ENCODE measurements at places on chromosomes 7 and 10. TPM values are rescaled to one million over a fixed set of nuclear protein-coding genes. Genes with fewer than 3 reads are reported as not detected.

Gene SNX10
- not detected for total RNA-seq

Gene FOXI2
- total RNA-seq, result not detected

Gene FAM25A
- total RNA-seq, result not detected

Gene ACBD7
- 7.4 TPM for total RNA-seq

Gene ABCB4
- 0.56 TPM for total RNA-seq

GRCh38 chr10:123380491-123381085 lies 226.4 kb downstream of the BUB3 start:
- peak; percentile 31 for DNase-seq

DNA sequence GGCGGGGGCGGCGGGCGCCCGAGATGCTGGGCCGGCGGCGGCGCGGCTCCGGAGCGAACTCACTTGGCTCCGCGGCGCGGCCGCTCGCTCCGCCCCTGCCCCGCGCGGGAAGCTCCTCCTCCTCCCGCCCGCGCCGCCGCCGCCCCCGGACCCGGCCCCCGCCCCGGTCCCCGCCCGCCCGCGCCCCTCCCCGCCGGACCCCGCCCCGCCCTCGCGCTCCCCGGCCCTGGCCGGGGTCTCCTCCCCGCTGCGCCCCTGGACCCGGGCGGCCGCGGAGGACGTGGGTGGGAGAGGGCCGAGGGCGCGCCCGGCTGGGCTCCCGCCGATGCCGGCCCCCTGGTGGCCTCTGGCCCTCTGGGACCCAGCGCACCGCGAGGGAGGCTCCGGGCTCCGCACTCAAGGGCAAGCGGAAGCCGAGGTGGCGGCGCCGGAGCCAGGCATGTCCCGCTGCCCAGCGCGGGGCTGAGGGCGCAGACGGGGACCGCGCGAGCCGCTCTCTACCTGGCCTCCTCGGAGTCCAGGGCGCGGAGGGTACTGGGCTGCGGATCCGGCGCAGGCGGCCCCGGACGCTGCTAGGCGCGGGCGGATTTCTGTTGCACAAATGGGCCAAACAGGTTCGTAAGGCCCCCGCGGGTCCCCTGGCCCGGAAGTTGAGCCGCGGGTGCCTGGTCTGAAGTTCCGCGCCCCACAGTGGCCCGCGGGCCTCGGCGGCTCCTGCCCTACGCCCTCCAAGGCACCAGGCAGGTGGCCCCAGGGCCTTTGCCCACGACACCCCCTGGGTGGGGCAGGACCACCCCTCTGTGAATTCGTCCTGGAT lies at the start of gene TCERG1L:
Gene TCERG1L, minus strand, starts transcription at position 61 of the 817 bp plus-strand sequence. CDS start 86 bp downstream, outside the sequence.
- no peak for DNase-seq

DNA sequence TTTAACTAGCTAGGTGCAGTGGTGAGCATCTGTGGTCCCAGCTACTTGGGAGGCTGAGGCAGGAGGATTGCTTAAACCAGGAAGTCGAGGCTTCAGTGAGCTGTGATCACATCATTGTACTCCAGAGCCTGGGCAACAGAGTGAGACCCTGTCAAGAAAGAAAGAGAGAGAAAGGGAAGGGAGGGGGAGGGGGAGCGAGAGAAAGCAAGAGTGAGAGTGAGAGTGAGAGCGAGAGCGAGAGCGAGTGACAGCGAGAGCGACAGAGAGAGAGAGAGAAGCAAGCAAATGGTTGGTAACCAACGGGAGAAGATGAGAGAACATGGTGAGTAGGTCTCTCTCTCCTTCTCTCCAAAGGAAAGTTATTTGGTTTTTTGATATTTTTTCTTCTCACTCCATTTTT lies 69.8 kb upstream of the DGKI start:
- no peak for DNase-seq

DNA sequence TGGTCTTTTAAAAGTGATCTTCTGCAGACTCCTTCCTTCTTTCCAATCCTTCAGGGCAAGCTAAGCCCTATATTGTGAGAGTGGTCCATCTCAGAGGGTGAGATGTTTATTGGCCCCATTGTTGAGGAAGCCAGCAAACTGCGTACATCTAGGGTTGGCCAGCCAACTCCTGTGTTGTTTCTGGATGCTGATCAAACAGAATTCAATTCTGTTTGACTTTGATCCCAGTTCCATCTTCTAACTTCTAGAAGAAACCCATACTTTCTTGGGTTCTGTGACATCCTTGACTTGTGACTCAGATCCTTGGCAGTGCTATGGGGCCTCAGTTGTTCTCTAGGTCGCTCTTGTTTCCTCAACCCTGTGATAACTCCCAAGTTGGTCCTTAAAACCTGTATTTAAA lies 116.2 kb downstream of the LSMEM1 start:
- no peak for DNase-seq

- DNase-seq, result peak; percentile 86
Observed at GRCh38 chr10:103884681-103885139, 29.3 kb upstream of the SH3PXD2A start.

DNA sequence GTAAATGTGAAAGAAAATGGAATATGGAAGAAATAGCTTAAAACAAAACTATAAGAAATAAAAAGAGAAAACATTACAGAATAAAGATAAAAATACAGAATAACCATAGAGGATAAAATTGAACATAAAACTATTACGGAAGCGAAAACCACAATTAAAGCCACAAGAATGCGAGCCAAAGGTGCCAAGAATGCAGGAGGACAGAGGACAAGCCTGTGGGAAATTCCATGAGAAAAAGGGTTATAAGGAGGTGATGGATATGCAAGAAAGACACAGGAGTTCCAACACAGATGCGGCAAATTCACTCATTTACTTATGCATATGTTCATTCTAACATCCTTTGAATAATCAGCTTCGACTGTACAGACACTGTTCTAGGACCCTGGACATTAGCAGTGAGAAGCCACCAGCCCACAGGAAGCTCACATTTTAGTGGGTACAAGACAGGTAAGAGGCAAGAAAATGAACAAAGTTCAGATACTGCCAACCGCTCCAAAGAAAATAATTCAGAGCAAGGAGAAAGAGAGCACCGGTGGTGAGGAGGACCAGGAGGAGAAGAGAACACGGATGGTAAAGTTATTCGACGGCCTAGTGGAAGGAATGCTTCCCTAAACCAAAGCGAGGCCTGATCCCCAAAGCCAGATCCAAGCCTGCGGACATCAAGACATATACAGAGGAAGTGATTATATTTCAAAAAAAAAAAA lies 213.7 kb upstream of the MGMT start:
- DNase-seq, result no peak

DNA sequence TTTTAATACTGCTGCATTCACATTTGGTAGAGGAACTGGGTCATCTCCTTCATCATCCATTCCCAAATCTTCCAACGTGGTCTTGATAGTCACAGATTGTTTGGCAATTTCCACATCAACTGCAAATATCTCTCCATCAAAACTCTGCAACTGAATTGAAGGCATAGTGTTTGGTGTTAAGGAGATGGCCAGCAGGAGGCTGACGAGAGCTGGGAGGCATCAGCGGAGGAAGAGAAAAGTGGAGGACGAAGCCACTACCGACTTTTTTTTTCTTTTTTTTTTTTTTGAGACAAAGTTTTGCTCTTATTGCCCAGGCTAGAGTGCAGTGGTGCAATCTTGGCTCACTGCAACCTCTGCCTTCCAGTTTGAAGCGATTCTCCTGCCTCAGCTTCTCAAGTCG lies 205.0 kb upstream of the KCTD7 start:
- no peak for DNase-seq

- peak; percentile 45 for DNase-seq
Observed at GRCh38 chr10:99484626-99485581, 47.8 kb upstream of the NKX2-3 start.

DNA sequence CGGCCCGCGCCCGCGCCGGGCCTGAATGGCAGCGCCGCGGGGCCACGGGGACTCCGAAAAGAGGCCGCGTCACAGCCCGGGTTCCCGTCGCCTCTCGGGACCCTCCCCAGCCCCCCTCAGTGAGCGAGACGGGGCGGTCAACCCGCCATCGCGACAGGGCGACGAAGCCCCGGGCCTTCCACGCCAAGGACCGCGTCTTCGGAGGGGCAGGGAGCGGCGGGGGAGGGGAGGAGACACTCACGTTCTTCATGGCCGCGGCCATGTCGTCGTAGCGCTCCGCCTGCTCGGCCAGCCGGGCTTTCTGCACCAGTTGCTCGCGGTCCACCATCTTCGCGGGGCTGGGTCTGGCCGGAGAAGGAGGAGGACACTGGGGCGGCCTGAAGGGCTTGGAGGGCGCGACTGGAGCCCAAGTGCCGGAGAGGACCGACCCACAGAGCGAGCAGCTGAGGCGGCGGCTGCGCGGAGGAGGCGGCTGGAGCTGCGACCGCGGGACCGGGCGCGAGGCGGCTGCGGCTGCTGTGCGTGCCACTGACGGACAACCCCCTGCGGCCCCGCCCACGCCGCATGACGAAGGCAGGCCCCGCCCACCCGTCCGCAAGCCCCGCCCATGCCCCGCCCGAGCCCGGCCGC lies at the start of gene YWHAG:
Gene YWHAG, minus strand, starts transcription at position 511 of the 630 bp plus-strand sequence. Its CDS starts 183 bp downstream, at position 328.
- DNase-seq, result peak; percentile 92

- peak; percentile 63 for DNase-seq
Observed at GRCh38 chr7:86846494-86847190, 202.9 kb downstream of the GRM3 start.

- peak; percentile 85 for DNase-seq
Observed at GRCh38 chr10:11724938-11725776, 17.0 kb upstream of the ECHDC3 start.

DNA sequence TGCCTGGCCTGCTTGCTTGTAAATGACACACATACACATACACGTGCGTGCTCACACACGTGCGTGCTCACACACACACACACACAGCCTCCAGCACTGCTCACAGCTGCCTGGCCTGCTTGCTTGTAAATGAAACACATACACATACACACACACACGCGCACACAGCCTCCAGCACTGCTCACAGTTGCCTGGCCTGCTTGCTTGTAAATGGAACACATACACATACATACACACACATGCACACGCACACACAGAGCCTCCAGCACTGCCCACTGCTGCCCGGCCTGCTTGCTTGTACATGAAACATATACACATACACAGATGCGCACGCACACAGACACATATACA lies 397.2 kb downstream of the PLXNA4 start:
- no peak for DNase-seq

GRCh38 chr7:151454305-151454704 lies 14.4 kb upstream of the CRYGN start:
- no peak for DNase-seq

DNA sequence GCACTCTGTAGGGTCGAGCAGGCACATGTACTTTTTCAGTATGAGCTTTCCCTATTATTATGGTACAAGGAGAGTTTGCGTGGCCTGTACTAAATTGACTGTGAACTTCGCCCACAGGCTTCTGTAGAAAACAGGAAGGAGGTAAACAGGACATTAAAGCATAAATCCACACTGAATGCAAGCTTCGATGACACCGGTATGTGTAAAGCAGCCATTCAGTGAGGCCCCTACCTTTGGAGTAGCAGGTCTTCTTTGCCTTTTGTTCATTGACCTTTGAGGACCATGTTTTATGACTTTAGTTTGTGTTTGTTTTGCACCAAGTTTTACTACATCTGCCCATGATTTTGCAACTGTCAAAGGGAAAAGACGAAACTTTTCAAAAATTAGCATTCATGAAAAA lies 14.5 kb downstream of the MKI67 start:
- no peak for DNase-seq

All from HT-29 (cell line).